ENCODE measurements at places on chromosomes 1 and 21.

DNA sequence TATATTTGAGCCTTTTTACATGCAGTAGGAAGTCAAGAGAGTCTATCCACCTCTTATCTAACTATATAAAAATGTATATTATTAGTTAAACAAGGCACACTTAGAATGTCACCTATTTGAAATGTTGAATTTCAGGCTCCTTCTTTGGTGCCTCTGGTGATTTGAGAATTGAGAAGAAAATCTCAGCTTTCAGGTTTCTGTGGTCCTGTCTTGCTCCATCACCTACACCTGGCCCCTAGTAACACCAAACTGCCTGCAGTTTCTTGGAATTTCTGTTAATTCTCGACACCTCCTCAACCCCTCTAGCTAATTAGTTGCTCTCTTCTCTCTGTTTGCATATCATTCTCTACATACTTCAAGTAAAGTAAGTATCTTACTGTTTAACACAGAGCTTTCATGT is 54.9 kb upstream of the WNT2B start:
- DNase-seq = no peak

GRCh38 chr1:24102961-24103360 is 9.0 kb downstream of the MYOM3 start:
- DNase-seq = no peak

- DNase-seq = no peak
Observed at GRCh38 chr21:24514081-24514733, 1093.1 kb downstream of the MRPL39 start.

DNA sequence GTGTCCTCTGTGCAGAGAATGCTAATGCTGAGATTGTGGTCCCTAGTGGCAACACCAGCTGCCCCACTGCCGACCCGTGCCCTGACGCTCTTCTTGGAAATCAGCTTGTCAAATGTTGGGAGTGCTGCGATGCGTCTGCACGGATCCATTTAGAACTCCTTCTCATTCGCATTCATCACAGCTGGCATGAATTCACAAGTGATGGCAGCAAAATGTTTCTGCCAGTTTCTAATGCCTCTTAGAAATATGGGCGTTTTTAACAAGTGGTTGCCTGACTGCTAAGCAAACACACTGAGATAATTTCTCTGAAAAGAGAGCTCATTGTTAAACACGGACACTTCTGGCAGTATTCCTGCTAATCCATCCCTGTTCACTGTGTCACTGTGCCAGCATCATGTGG is 131.9 kb upstream of the KCNJ6 start:
- no peak for DNase-seq

DNA sequence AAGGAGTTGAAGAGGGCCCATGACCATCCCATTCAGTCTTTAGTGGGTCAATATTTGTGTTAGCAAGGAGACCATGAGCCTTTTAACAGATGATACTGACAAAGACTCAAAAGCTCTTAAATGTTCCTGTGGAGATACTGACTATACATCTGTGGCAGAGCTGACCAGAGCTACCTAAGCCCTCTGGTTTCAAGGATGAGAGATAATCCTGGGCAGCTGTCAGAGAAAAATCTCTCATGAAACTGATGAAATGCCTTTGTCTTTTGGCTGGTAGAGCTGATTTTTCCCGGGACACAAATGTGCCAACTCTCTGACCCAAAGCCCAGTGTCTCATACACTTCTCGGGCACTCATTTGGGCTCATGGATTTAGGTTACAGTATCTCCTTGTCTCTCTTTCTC is 100.9 kb downstream of the XCL2 start:
- no peak for DNase-seq

GRCh38 chr1:56644919-56645676 is at the start of gene PRKAA2:
Gene PRKAA2, plus strand, starts transcription at chr1:56645314. Its CDS starts 74 bp downstream, at chr1:56645388.
- DNase-seq = peak; percentile 82

DNA sequence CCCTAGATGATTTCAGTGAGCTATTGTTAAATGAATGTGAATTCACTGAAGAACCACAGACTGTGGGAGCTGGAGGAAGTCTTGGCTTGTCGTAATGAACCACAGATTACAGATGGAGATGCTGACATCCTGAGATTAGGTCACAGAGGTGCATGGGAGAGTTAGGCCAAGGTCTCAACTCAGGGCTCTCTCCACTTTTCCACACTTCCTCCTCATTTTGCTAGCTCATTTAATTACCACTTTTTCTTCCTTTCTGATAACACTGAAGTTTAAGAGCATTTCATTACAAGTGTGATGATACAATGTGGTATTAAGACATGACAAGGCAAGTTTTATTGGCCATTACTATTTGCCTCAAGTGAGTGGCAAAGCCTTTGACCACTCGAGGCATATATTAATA is 30.8 kb downstream of the ST6GALNAC3 start:
- no peak for DNase-seq

GRCh38 chr1:66687358-66687757 is 64.9 kb upstream of the DYNLT5 start:
- no peak for DNase-seq
